ENCODE measurements at places on chromosomes 3 and 15. TPM values are rescaled to one million over a fixed set of nuclear protein-coding genes. Genes with fewer than 3 reads are reported as not detected.

DNA sequence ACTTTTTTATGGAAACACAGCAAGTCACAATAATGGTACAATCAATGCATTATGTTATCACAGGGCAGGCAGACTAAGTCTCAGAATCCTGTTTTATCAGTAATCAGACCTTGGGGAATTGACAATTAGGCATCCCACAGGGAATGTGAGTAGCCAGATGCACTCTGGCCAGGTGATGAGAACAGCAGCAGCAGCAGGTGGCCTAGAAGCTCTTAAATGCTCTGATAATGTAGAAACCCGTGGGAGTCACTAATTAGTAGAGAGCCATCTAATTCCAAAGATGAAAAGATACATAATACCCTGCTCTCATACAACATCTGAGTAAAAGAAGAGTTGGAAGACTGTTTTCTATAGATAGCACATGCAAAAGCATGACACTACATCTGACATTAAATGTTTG lies 12.6 kb downstream of the CEP152 start:
- DNase-seq = no peak

DNA sequence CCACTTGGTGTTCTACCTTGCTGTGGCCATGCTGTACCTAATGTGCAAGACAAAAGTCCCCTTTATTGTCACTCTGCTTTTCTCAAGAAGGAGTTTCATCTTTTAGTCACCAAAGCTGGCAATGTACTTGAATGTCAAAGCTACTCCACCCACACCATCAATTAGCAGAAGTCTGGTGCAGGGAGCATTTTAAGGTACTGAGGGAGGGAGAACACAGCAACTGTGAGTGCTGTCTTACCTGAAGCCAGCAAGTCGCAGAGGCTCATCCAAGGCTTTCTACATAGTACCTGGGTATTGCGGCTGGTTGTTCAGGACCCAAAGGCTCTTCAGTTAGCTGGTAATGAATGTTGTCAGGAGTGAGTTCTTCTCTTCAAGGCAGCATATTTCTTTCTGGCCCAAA lies 820.4 kb downstream of the OTOL1 start:
- no peak for DNase-seq

DNA sequence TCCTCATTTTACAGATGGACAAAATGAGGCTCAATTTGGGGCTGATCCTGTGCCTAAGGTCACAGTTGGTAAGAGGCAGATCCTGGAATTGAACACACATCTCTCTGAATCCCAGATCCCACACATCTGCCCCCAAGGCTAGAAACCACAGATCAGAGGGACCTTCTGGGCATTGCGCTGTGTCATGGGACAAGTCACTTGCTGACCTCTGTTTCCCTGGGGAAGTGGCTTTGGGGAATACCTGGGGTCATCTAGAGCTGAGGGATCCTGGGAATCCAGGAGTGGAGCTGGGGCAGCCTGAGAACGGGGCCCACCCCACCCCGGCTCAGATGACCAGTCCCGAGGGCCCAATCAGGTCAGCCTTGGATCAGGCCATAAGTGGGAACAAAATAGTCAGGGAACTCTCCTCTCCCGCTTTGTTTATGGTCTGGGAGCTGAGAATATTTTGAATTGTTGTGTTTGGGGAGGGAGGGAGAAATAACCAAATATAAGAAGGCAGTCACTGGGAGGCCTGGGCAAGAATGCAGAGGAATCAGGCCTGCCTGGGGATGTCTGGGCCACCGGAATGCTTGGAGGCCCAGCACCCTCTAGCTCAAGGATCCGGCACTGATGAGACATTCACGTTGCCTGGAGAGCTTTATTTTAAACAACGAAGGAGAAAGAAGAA lies 8.8 kb upstream of the SLC6A6 start:
- no peak for DNase-seq

- no peak for DNase-seq
Measured at GRCh38 chr3:115381573-115381912, 234.5 kb upstream of the ZBTB20 start.

DNA sequence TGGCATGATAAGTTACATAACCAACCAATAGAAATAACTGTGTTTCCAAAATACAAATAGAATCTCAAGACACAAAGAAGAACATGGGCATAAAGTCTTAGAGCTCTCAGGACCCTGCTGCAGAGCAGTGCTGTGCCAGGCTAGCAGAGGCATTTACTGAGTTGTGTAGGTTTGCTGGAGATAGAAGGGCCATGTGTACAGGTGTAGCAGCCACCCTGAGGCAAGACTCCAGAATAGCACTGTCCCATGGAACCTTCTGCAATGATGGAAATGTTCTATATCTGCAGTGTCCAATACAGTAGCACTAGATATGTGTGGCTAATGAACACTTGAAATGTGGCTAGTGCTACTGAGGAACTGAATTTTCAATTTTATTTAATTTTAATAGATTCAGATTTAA lies 267.0 kb upstream of the UMPS start:
- DNase-seq = no peak

GPR171 gene
- not detected for total RNA-seq

Data from epithelial cell of proximal tubule (primary cell).